ENCODE measurements at places on chromosomes 16 and 17.

- no peak for DNase-seq
Measured at GRCh38 chr17:75152922-75153779, 1.2 kb downstream of the JPT1 start.

- DNase-seq = no peak
Measured at GRCh38 chr16:67028167-67028695, 718 bp upstream of the CBFB start.

DNA sequence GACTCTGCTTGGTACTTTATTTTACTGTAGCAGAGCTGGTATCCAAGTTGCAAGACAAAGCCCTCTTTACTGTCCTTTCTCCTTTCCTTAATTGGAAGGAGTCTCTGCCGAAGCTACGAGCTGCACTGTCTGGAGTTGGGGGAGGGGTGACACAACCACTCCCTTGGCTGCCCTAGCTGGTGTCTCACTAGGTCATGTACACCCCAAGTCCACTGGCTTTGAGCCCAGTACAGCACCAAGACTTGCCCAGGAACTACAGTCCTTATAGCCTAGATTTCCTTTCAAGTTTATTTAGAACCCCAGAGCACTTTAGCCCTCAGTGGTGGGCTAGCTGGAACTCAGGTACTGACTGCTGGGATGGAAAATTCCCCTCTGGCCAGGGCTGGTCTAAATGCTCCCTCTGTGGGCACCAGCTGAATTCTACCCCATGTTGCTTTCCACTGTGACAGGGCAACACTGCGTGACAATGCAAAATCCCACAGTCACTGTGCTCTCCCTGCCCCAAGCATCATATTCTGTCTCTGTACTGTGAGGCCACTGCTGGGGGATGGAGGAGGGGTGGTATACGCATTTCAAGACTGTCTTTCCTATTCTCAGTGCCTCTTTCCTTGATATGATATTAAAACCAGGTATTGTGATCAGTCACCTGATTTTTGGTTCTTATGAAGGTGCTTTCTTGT is 18.4 kb downstream of the EFCAB5 start:
- no peak for DNase-seq

DNA sequence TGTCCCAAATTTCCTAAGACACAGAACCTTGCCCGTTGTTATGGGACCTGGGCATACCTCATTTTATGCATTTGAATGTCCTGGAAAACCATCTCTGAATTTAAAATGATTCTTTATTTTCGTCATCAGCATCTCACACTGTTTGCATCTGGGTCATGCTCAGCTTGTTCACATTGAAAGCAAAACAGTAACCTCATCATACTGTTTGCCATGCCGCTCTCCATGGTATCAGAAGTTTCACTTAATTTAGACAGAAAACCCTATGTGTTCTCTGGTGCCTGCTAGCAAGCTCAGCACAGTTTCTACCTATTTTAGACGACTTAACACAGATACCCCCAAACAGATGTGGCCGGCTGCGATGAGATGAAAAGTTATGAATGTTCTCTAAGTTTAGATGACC is 292.1 kb downstream of the SNX29 start:
- DNase-seq = no peak

DNA sequence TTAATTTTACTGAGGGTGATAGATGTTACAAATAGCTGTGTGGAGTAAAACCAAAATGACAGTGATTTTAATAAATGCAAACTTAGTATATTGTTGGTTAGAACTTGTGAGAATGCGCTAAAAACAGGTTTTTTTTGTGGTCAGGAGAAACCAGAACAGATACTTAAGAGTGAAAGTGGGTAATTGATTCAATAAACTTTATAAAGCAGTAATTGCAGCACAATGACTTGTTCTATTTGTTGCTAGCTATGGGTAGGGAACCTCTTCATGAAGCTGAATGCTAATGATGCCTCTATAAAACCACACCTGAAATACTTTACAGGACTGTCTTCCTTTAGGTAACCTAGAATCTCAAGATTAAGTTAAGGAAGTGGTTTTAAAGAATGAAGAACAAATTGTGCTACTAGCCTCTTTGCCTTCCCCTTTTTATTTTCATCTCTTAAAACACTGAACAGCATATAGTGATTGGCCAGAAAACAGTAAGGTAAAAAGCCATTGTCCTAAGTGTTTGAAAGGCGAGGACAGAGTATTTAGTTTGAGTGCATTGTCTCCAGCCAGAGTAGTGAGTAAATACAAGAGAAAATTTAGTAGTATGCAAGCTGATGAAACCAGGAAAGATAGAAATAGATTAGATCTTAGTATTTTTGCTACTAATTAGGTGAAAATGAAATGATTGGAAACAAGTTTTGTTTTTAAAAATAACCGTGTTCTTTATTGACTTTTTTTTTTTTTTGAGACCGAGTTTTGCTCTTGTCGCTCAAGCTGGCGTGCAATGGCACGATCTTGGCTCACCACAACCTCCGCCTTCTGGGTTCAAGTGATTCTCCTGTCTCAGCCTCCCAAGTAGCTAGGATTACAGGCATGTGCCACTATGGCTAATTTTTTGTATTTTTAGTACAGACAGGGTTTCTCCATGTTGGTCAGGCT is 6.0 kb downstream of the GGNBP2 start:
- DNase-seq = no peak

- DNase-seq = no peak
Measured at GRCh38 chr16:1915732-1916639, 2.2 kb downstream of the HS3ST6 start.

GRCh38 chr17:52011064-52011463 is 147.4 kb downstream of the CA10 start:
- no peak for DNase-seq

- no peak for DNase-seq
Measured at GRCh38 chr16:71230122-71230845, at the start of gene HYDIN. Gene HYDIN, minus strand, starts transcription at chr16:71230722. Its CDS starts 43,827 bp downstream, at chr16:71186895.

DNA sequence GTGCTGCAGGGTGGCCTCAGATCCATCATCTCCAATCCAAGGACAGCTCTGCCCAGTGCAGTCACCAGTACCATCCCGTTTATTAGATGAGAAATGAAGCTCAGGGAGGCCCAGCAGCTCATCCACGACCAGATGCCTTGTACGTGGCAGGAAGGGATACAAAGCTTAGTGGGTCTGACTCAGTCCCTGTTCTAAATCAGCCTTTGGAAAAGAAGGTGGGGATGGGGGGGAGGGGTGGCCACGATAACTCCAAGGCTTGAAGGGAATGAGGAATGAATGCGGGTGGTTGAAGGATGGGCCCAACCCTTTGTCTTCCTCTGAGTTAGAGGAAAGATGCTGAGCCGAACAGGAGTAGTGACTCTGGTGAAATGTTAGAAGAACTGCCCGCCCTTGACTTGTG is 25.8 kb downstream of the LLGL2 start:
- DNase-seq = no peak

DNA sequence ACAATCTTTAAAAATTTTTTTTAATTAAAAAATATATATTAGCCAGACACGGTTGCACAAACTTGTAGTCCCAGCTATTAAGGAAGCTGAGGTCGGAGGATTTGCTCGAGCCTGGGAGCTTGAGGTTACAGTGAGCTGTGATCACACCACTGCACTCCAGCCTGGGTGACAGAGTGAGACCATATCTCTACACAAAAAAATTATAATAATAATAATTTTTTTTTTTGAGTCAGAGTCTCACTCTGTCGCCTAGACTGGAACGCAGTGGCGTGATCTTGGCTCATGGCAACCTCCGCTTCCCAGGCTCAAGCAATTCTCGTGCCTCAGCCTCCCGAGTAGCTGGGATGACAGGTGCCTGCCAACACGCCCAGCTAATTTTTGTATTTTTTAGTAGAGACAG is 23.8 kb downstream of the LITAF start:
- DNase-seq = no peak

All from stimulated activated CD4-positive, alpha-beta T cell treated with anti-CD3 and anti-CD28 coated beads, TNF-alpha, amount 100 ng/mL, for 1 hour (primary cell).